T-helper 22 cell (primary cell): ENCODE measurements at places on chromosomes 7 and 10.

- no peak for DNase-seq
Observed at GRCh38 chr10:122140941-122141623, 130.0 kb upstream of the BTBD16 start.

DNA sequence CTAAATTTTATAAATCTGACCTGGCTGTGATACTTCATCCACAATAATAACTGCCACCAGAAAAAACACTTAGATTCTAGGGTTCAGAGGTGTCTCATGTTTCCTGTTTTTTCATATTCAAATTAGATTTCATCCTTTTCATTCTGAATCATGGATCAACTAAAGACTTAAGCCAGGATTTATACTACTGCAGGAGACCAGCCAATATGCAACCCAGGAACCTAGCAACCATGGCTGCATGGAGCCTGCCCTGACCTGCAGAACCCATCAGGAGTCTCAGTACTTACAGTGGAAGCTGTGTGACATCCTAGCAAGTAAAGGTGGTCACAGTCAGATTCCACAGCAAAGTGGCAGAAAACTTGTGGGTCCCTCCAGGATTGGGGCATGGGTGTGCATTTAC lies 40.5 kb upstream of the RNF148 start:
- DNase-seq = no peak

DNA sequence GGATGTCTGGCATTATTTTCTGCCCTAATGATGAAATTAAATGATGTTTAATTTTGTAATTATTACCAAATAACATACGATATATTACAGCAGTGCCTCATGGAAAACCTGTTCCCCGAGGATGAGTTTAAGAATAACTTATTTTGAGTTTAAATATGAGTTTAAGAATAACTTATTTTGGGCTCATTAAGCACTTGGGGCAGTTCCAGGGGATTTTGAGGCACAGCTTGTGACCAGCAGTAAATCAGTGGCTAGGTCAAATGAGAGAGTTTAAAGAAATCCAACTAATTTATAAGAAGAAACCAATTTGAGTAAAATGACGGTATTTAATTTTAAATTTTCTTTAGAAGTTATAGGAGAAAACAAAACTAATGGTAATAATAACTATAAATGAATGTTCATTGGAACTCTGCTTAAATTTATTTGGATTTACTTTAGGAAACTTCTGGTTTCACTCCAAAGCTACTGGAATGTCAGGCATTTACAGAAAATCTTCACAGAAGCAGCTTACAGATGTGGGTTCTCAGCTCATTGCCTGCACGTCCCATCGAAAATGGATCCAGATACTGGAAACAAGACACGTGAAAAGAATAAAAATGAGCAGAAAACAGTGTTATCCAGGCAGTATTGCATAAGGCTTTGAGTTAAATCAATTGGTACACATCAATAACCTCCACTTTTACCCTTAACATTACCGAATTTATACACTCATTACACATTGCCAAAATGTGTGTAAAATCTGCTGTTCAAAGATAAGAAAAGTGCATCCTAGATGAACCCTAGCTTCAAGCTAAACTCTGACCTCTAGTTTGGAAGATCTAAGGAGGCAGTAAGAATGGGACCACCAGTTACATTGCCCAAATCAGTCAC lies 784.5 kb upstream of the IGFBP3 start:
- DNase-seq = no peak

GRCh38 chr10:86219271-86219670 lies 147.3 kb downstream of the GRID1 start:
- no peak for DNase-seq

DNA sequence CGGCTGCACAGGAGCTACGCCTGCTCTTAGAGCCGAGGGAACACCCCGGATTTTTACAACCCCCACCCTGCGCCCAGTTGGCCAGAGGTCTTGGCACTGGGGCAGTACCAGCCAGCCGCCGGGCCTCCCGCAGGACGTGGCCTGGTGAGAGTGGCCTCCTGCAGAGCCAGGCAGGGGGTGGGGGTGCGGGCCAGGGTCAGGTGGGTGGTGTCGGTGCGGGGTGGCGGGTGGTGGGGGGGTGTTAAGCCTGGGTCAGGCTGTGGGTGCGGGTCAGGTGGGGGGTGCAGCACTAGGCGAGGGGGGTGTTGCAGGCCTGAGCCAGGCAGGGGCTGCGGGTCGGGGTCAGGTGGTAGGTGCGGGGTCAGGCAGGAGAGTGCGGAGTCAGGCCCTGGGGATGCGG lies 647 bp downstream of the ECHS1 start:
- no peak for DNase-seq

DNA sequence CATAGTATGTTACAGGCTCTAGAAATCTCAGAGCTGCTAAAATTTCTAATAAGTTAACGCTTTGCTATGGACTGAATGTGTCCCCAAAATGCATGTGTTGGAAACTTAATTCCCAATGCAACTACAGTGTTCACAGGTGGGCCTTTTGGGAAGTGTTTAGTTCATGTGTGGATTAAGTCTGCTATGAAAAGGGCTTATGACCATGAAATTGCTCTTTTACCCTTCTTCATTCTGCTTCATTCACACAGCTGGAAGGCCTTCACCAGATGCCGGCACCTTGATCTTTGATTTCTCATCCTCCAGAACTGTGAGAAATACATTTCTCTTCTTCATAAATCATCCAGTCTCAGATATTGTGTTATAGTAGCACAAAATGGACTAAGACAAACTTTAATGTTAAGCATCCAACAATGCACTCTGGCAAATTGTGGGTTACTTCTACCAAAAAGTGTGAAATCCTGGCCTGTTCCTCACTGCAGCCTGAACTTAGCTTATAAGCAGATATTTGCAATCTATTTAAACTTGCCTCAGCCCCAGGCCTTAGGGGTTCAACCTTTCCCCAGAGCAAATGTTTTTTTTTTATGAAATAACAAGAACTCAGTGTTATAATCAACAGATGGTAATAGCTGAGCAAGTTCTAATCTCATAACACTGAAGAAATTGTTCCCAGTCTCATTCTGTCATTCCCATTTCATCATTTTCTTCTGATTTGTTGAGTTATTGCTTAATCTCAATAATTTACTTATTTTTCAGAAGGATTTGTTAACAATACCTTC lies 523.6 kb downstream of the KIF20B start:
- no peak for DNase-seq

DNA sequence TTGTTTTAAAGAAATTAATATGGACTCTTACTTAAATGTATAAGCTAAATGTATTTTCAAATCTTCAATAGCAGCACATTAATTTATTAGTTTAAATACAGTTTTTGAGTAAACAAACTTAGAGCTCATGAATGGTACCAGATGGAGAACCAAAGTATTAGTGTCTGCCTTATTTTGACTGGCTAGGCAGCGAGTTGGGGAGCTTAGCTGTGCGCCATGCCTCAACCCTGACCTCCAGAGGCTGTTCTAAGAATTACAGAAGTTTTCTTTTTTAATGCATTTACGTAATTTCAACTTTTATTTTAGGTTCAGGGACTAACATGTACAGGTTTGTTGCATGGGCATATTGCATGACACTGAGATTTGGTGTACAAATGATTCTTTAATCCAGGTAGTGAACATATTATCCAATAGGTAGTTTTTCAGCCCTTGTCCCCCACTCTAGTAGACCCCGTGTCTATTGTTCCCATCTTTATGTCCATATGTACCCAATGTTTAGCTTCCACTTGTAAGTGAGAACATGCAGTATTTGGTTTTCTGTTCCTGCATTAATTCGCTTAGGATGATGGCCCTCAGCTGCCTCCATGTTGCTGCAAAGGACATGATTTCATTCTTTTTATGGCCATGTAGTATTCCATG lies 166.8 kb downstream of the IQUB start:
- DNase-seq = no peak

DNA sequence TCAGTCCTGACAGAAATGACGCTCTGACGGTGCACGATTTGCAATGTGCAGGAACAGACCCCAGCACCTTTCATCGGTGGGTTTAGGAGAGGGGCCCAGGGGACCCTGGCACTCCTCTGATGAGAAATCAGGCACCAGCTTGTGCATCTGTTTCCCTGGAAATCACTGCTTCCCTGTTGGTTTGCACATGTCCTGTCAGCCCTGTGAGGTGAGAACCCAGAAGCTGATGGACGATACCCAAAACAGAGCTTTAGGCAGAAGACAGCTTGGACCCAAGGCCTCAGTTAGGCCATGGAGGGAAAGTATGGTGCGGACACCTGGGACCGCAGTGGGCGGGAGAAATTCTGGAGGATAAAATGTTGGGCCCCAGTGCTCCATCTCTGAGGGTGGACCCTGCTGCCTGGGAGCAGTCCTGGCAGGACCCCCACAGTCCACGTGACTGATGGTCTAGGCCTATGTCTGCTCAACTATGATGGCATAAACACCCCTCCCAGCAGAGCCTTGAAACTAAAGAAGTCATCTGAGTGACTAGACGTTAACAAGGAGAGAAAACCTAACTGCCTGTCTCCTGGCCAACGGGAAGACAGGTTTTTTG lies 242.8 kb downstream of the PTPRN2 start:
- DNase-seq = no peak

DNA sequence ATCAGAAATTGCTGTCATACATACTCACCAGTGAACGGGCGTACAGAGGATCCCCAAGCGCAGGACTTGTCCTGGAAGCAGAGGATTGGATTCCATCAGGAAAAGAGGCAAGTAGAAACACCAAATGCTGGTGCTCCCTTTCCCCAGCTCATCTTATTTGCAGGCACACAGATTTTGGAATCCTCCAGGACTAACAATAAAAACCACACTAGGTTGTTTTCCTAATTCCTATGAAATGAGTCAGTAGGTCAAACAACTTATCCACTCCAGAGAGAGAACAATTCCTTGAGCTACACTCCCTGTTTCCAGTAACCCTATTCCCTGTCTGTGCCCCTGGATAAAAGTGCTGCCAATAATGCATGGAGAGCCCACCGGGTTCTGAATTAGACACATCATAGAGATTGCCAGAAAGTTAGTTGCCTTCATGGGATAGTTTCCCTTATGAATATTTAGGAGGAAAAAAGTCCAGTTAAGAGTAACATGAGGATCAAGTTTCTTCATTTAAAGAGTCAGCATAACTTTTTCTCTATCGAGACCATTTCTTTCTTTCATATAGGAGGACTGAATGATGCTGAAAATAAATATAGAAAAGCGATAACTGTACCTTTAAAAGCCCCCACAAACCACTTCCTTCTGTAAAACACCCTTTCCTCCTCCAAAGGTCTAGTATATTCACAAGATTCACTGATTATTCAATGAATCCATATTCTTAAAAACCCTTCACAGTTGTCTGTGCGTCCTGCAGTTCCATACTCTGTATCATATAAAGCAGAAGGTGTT lies 178.3 kb upstream of the KLF14 start:
- DNase-seq = no peak

GRCh38 chr7:43747328-43748105 lies 11.0 kb upstream of the BLVRA start:
- DNase-seq = no peak

GRCh38 chr7:43915907-43916306 lies 9.5 kb upstream of the URGCP start:
- no peak for DNase-seq

- no peak for DNase-seq
Observed at GRCh38 chr7:133433165-133433812, 180.4 kb downstream of the EXOC4 start.

- DNase-seq = no peak
Observed at GRCh38 chr7:153004341-153004740, 244.8 kb downstream of the ACTR3B start.

DNA sequence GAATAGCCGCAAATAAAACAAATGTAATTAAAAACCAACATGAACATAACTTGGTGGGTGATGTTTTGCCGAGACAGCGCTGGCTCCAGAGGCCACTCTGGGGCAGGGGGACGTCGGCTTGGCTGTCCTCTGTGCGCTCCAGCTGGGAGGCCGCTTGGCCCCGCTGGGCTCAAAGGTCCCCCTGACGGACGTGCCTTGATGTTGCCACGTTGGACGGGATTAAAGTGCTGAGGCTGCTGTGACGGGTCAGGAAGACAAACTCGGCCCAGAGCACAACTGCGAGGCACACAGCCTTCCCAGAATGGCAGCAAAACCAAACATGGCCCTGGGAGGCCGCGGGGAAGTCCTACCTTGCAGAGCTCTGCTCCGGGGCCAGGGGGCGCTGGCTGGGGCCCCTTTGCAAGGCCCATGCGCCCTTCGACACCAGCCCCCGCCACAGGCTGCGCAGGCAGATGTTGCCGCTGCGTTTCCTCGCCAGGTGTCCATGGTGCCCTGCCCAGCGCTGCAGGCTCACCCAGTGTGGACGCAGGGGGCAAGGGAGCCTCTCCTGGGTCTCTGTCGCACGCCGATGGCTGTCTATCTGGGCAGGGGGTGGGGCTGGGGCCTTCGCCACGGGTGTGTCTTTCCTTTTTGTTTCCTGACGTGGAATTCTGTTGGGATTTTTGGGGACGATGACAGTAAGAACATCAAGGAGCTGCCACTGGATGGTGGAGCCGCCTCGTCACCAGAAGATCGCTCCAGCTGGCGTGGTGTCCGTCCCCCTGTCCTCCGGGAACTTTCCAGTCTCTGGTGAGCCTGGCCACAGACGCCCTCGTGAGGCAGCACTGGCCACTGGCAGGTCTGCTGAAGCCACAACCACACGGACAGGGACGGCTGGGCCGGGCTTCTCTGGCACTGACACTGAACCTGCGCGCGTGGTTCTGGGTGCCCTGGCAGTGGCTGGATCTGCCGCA lies 99.6 kb upstream of the DIP2C start:
- no peak for DNase-seq

GRCh38 chr10:108631332-108631731 lies 1292.0 kb downstream of the XPNPEP1 start:
- no peak for DNase-seq

DNA sequence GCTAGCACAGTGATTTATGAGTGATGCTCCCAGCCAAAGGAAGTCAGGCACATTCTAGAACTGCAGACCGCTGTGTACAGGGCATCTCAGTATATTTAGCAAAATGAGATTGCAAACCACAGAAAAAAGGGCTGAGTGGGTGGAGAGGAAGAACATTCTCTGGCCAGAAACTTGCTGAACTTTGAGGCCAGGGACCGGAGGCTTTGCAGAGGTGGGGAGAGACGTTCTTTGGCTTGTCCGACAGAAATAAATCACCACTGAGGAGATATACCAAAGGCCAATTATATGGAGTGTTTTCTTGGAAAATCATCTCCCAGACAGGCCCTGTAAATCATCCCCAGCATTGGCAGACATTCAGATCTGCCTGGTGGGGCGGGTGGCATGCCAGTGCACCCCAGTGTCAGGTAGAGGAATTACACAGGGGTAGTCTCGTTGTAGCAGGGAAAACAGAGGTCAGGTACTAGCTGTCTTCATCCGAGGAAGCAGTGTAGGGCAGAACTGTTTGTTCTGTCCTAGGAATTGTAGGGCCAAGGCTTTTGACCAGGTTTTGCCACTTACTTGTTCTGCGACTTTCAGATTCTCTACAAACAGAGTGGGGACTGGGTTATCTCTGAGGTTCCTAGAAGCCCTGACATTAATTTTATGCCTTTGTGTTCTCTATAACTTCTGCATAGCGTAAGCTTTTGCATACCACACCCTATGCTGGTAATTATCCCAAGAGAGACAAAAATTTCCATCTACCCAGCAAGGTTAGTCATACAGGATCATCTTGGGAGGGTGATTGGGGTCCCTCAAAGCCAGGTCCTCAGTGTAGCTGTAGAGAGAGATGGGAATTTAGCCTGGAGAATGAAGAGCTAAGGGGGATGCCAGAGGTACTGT lies 655.6 kb downstream of the LRMDA start:
- DNase-seq = no peak
